ENCODE measurements at places on chromosomes 4 and X.

- DNase-seq: no peak
Observed at GRCh38 chrX:24482823-24483415, 17.8 kb downstream of the PDK3 start.

- DNase-seq: no peak
Observed at GRCh38 chr4:25976780-25977179, 62.8 kb downstream of the SMIM20 start.

- no peak for DNase-seq
Observed at GRCh38 chr4:66688674-66689073, 856.6 kb downstream of the CENPC start.

DNA sequence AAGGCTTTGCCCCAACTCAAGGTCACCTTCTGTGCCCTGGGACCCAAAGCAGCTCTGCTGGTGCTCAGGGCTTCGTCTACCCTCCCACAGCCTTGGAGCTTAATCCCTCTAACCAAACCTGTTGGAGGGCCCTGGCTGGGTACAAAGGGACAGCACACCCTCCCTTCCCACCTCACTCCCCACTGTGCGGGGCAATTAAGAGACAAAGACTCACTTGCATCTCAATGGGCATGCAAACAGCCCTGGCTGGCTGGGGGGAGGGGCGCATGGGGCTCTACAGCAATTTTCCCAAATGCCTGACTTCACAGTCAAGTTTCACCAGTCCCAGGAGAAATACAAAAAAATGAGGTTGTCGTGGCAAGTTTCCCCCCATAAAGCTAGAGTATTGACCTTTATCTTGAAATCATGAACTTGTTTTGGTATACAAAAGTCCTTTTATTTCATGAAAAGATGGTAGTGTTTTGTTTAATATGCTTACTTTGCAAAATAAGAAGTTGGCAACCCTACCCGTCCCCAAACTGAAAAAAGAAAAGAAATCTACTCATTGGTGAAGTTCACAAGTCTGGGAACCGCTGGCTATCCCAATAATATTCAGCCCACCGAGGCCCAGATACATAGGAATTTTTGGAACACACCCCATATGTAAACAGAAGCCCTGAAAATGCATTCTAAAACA is 4.1 kb upstream of the CD99L2 start:
- no peak for DNase-seq

GRCh38 chr4:26787461-26788340 is 72.9 kb upstream of the STIM2 start:
- peak; percentile 42 for DNase-seq

DNA sequence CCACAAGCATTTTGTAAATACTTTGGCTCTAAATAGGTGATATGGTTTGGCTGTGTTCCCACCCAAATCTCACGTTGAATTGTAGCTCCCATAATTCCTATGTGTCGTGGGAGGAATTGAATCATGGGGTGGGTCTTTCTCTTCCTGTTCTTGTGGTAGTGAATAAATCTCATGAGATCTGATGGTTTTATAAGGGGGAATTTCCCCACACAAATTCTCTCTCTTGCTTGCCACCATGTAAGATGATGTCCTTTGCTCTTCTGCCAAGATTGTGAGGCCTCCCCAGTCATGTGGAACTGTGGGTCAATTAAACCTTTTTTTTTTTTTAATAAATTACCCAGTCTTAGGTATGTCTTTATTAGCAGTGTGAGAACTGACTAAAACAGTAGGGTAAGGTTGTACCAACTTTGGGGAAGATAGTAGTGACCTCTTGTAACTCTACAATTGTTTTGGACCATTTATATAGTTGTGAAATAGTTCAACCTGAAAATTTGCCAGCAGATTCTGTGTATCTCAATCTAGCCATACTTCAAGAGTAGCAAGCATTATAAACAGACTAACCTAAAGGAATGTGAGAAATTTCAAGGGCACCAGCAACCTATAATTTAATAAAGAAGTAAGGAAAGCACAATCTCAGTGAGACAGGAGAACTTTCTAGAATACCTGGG is 727.8 kb downstream of the GRID2 start:
- DNase-seq: no peak

DNA sequence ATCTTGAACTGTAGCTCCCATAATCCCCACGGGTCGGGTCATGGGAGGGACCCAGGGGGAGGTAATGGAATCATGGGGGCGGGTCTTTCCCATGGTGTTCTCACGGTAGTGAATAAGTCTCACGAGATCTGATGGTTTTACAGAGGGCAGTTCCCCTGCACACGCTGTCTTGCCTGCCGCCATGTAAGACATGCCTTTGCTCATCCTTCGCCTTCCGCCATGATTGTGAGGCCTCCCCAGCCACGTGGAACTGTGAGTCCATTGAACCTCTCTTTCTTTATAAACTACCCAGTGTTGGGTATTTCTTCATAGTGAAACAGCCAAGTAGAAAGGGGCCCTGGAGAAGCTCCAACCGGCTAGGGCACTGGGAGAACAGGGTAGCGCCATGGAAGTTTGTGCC is 12.3 kb downstream of the CTAG1A start:
- no peak for DNase-seq

GRCh38 chr4:76984127-76984526 is 34.6 kb downstream of the SEPTIN11 start:
- peak; percentile 63 for DNase-seq

DNA sequence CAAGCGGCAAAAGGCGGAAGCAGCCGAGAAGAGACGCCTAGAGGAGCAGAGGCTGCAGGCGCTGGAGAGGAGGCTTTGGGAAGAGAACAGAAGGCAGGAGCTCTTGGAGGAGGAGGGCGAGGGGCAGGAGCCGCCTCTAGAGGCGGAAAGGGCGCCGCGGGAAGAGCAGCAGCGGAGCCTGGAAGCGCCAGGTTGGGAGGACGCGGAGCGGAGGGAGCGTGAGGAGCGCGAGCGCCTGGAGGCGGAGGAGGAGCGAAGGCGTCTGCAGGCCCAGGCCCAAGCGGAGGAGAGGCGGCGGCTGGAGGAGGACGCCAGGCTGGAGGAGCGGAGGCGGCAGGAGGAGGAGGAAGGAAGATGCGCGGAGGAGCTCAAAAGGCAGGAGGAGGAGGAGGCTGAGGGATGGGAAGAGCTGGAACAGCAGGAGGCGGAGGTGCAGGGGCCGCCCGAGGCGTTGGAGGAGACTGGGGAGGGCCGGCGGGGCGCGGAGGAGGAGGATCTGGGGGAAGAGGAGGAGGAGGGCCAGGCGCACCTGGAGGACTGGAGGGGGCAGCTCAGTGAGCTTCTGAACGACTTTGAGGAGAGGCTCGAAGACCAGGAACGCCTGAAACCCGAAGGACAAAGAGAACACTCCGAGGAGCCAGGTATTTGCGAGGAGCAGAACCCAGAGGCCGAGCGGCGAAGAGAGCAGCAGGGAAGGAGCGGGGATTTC is 72.9 kb downstream of the AASDH start:
- no peak for DNase-seq

DNA sequence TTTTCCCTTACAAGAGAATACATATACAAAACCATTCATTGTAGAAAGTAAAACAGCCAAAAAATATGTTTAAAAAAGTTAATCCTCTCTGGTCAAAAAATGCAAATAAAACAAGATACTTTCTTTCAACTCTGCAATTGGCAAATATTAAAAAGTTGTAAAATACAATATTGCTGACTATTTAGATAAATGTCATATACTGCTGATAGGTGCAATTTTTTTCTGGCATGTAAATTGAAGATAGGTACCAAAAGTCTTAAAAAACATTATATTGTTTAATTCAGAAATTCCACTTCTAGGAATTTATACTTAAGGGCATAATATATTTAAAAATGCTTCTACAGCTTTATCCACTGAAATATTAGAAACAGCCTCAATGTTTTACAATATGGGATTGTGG is 66.4 kb upstream of the TLL1 start:
- no peak for DNase-seq

- DNase-seq: no peak
Observed at GRCh38 chr4:6426571-6427438, 45.6 kb downstream of the PPP2R2C start.

- DNase-seq: peak; percentile 64
Observed at GRCh38 chrX:1323315-1323714, 13.3 kb upstream of the IL3RA start.

DNA sequence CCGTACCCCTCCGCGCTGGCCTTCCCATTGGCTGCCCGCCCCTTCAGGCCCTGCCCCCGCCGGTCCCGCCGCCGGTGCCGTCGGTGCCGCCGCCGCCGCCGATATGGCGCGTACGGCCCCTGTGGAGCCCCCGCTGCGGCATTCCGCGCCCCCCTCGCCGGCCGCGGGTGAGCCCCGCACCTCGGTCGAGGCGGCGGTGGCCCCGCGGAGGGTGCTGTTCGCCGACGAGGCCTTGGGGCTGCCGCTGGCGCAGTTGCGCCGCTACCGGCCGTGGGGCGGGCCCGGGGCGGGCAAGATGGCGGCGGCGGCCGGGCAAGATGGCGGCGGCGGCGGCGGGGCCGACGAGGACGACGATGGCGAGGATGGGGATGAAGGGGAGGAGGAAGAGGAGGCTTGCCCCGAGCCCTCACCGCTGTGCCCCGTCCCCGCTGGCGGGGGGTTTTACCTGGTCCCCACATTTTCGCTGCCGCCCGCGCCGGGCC is at the start of gene PPP1R3F:
Gene PPP1R3F, plus strand, starts transcription at position 27 of the 482 bp plus-strand sequence. Its CDS starts 77 bp downstream, at position 104.
- DNase-seq: no peak

- DNase-seq: no peak
Observed at GRCh38 chr4:172619798-172620197, 548.8 kb upstream of the GALNT7 start.
